ENCODE measurements at places on chromosomes 4 and X.

GRCh38 chrX:12115377-12115776 is 22.9 kb upstream of the FRMPD4 start:
- DNase-seq, result no peak

DNA sequence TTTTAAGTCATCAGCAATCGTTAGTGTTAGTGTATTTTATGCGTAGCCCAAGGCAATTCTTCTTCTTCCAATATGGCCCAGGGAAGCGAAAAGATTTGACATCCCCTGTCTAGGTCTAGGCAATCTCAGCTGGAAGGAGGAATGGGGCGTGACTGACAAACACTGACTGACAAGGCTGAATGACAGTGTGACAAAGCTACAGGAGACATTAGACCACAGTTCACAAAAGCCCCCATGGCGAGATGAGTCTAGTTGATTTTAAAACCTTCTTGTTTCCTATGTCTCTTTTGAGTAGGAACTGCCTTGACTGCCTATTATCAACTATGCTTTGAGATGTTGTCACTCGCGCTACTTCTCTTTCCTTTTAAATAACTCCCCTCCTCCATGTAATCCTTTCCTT is 42.3 kb downstream of the QRFPR start:
- no peak for DNase-seq

- no peak for DNase-seq
These were observed 63.8 kb downstream of the DLG3 start for GRCh38 chrX:70508296-70508911.

- no peak for DNase-seq
These were observed 15.9 kb downstream of the RELL1 start for GRCh38 chr4:37670249-37670648.

DNA sequence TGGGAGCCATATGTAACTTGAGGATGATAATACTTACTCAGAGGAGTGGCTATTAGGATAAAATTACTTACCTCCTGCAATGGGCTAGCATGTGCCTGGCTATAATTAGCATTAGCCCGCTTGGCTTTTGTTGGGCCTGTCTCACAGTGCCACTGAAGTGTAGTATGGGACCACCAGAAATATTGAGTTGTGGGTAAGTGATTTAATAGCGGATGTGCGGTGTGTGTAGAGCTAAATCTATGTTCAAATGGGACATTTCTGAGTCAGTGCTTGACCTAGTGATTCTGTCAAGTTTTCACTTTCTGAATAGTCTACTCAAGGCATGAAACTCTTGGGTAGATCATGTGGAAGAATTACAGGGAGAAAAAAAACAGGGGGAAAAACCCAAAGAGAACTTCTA is 3.5 kb upstream of the CLNK start:
- DNase-seq, result no peak

- no peak for DNase-seq
These were observed 693 bp downstream of the ATP10D start for GRCh38 chr4:47485768-47486167.

DNA sequence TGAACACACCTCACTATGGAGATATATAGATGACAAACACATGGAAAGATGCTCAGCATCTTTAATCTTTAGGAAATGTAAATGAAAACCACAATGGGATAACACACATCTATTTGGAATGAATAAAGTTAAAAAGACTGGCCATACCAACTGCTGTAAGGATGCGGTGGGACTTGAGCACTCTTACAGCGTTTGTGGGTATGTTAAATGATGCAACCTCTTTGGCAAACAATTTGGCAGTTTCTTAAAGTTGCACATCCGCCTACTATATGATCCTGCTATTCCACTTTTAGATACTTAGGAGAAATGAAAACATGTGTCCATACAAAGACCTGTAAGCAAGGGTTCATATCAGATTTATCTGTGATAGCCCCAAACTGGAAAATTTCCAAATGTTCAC is 50.7 kb downstream of the MRPL1 start:
- DNase-seq, result no peak

DNA sequence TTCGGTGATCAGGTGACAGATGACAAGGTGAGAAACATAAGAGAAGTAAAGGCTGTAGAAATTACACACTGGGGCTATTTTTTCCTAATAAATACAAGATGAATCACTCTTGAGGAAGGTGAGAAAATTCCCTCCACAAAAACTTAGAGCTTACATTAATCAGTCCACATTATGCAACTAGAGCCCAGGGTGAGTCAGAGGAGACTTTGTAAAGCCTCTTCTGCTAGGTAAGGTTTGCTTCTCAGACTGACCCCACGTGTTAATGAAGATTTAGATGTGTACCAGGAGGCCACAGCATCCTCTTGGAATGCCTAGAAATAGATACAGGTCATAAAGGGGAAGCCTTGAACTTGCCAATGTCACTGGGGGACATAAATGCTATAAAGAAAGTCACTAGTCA is 396.0 kb upstream of the SMIM31 start:
- DNase-seq, result no peak

- no peak for DNase-seq
These were observed 90.5 kb downstream of the PJA1 start for GRCh38 chrX:69074726-69075125.

DNA sequence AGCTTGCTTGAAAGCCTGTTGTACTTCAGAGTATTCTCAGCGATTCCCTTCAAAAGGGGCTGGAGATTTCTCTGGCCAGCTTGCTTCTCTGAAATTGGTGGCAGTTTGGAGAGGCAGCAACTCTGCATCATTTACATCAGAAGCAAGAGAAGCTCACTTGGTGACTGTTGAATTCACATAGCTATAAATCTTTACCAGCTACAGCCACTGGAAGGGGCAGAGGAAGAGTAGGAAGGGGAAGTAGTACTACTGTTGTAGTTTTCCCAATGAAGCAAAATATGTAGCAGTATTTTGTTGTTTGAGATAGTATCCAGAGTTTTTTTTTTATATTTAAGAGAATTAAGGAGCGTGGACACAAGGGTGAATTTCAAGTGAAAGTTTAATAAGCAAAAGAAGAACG is 2.8 kb downstream of the TENT5D start:
- DNase-seq, result no peak

DNA sequence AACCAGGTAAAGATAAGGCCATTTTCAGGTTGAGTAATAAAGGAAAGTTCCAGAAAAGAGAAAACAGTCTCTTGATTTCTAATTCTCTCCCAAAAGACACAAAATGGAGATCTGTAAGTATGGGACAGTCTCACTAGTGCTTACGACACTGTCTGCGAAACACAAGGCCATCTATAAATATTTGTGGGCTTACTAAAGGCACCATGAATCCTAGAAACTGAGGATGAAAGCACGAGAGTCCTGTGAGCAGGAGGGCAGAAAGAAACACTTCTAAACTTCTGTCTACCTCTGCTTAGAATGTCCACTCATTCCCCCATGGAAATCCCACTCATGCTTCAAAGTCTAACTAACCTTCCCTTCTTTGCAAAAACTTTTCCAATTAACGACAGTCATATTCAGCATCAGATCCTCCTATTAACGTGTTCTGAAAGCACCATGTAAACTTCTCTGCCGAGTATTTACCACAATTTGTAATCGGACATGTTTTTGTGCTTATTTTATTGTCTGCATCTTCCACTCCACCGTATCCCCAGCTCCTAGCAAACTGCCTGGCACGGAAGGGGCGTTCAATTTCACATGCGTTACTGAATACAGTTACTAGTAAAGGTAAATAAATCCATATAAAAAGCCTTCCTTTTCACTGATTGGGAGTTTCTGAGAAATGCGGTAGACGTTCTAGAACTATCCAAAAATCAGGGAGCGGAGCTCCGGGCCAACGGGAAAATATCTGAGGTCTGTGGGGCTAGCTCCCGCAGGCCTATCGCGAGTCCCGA is 665 bp downstream of the PSMD10 start:
- no peak for DNase-seq

DNA sequence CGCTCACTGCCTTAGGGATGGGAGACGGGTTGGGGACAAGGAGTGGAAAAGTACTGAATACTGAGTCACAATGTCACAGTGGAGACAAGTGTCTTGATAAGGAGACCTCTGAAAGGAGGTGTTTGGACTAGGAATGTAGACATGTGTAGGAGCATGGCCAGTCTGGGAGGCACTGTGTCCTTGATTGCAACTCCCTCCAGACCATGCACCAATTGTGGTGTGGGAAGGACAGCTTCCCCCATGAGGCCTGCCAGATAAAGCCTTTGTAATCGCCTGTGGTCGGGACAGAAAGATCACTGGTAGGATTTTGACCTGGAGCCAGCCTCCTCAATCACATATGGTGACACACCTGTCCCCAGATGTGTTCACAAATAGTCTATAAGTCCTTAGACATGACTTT is 64.1 kb downstream of the USP38 start:
- no peak for DNase-seq

GRCh38 chr4:78513411-78513975 is 38.1 kb upstream of the ANXA3 start:
- no peak for DNase-seq

GRCh38 chr4:140515423-140515822 is 8.5 kb upstream of the ELMOD2 start:
- no peak for DNase-seq

DNA sequence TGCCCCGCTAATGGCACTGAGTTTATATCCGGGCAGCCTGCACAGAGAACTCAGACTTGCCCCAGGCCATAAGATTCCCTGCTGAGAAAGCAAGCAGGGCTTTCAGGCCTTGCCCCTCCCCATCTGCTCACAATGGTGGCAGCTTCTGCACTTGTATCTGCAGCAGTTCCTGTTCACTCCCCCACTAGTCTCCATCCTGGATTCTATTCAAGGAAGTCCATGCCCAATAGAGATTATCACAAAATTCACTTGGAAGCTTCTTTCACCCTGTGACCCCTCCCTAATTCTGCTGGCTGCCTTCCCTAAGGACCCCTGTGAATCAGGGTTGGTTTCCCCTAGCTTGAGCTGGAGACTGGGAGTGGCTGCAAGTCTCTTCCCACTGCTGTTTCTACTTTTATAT is 34.5 kb upstream of the UCP1 start:
- DNase-seq, result no peak

- no peak for DNase-seq
These were observed 3.2 kb downstream of the GSX2 start for GRCh38 chr4:54103190-54103574.

GRCh38 chr4:186537843-186538521 is 17.4 kb downstream of the MTNR1A start:
- no peak for DNase-seq

DNA sequence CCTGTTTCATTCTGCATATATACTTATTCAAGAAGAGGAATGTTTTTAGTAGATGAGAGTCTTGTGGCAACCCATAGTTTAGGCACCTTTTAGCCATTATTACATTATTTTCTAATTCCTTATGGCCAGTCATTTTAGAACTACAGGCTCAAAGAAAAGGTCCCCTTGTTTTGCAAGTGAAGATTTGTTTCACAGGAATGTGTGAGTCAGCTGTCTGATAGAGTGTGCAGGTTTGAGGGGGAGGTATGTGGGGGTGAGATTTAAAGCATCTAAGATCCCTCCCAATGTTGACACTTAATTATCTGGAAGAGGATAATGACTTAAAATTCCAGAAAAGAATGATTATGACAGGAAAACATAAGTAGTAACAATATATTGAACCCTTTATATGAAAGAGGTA is 495.6 kb downstream of the KCNIP4 start:
- no peak for DNase-seq

GRCh38 chr4:31051565-31051964 is 331.4 kb downstream of the PCDH7 start:
- no peak for DNase-seq

GRCh38 chrX:15165832-15166231 is 104.1 kb downstream of the ASB9 start:
- DNase-seq, result no peak

DNA sequence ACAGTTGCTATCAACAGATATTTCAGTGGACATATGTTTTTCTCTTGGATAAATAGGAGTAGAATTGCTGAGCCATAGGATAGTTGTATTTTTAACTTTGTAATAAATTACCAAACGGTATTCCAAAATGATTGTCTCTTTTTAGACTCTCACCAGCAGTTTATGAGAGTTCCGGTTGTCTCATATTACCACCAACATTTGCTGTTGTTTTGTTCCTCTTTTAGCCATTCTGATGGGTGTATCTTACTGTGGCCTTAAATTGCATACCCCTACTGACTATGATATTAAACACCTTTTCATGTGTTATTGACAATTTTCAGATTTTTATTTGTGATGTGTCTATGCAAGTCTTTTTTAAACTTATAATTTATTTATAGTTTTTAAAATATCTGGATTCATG is 39.7 kb downstream of the SNX25 start:
- DNase-seq, result no peak

DNA sequence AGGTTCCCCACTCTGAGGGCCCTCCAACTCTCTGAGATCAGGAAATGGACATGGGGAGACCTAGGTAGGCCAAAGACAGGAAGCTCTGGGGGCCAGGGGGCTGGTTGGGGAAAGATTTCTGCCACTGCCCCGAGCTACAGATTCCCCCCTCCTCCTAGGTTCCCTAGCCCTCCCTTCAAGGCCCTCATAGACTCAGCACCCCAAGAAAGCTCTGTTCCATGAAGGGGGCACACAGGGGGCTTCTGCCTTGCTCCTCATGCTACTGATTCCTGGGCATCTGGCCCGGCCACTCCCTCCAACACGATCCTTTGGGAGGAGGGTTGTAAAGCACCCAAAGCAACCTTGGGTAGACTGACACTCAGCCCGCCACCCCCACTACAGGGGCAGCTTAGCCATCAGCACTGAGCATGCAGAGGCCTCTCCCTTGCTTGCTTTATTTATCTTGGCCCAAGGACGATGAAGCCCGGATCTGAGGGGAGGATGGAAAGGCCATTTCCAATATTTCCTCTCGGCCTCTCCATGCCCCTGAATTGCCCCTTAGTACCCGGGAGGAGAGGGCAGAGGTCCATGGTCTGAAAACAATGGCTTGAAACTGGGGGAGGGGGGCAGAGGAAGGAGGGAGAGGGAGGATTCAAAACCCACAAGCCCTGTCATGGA is 146.7 kb downstream of the PJA1 start:
- no peak for DNase-seq

DNA sequence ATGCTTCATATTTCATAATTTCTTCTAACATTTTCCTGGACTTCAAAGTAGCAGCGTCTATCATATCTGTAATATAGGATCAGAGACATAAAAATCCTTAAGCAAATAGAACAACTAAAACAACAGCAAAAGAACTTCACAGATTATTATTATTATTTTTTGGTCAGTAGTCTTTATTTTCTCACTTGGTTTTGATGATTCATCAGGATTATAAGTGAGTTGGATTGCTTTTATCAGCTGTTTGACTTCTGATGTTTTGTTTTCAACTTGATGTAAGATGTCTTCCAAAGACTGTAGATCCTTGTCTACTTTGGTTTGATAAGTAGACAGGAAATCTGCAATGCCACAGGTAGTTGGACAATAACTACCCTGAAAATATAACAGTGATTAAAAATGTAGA is 623 bp downstream of the FGG start:
- no peak for DNase-seq

GRCh38 chr4:173499658-173500535 is 30.1 kb downstream of the HAND2 start:
- no peak for DNase-seq

- no peak for DNase-seq
These were observed 25.8 kb upstream of the TBL1X start for GRCh38 chrX:9438933-9439494.

DNA sequence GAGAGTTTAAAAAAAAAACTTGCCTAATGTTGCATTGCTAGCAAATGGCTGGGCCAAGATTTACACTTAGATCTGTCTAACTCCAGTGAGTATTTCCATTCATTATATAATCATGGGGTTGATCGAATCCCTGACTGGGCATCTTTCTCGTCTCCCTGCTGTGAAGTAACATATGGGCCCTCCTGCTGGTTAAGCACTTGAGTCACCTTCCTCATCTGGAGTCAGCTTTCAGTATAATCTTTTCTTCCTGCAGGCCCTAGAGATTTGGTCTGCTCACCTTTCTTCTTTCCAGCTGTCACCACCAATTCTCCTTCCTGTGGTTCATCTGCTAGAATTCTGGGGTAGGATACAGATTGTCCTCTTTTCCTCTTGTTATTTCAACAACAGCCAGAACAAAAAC is 41.6 kb downstream of the TIGD2 start:
- DNase-seq, result no peak

All from Caki2 (cell line).